Activated T-cell treated with anti-CD3 and anti-CD28 coated beads, Interleukin-2, amount 50 U/mL, for 24 hours (primary cell): ENCODE measurements at places on chromosomes 16 and 17.

DNA sequence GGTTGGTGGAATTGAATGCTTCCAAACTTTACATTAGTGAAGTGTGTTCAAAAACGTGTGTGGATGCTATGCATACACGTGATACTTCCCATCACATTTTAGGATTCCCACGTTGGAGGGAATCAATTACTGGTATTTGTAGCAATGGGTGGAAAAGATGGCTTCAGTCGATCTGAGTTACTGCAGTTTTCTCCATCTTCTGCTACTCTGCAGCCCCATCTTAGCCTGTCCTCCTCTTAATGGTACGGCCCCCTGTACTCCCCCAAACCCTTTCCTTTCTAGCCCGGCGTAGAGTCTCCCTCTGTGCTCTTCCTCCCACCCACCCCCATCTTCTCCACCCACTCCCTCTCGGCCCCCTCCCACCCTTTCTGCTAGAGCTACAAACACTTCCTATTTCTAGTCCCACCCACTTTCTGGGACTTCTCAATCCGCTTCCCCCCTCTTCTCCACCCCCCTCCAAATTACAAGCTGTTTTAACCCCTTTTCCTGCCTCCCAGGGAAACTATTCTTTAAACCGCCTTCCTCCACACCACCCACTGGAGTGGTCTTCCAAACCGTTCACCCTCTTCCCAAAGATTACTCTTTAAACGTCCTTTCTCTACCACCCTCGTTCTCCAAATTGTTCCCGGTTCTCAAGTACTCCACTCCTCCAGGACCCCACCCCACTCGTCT lies 1.1 kb downstream of the CHTF8 start:
- DNase-seq, result no peak

DNA sequence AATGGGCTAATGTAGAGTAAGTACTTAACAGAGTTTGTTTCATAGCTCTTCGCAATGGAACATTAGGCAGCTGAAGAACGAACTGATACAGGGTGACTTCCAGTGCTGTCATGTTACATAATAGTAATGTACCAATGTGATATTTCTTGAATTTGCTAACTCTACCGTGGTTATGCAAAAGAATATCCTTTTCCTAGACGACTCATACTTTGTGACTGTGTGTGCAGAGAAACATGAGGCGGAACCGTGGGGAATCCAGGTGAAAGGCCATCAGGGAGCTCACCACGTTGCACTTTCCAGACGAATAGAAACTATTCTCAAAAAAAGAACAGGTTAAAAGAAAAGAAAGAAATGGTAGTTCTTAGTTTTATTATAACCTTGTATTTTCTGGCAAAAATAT lies 13.2 kb downstream of the NOB1 start:
- no peak for DNase-seq

- no peak for DNase-seq
These were observed 147.3 kb downstream of the CCDC182 start for GRCh38 chr17:57597531-57598453.

GRCh38 chr16:20899477-20900298 lies 470 bp downstream of the DCUN1D3 start:
- DNase-seq, result no peak

DNA sequence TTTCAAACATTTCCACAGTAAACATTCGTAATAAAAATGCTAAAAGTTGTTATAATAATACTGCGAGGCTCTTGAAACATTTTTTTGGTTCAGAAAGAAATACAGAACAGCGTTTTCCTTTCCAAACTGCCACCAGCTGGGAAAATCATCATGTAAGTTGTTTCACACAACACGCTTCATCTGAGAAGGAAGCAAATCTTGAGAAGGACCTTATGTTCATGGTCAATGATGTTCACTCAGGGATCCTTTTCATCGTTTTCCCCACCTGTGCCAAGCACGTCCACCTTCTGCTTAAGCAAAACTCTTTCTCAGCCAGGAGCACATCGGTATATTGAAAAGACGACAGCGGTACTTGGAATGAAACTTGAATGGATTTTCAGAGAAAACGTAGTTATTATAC lies 274.5 kb upstream of the ELAC2 start:
- no peak for DNase-seq

DNA sequence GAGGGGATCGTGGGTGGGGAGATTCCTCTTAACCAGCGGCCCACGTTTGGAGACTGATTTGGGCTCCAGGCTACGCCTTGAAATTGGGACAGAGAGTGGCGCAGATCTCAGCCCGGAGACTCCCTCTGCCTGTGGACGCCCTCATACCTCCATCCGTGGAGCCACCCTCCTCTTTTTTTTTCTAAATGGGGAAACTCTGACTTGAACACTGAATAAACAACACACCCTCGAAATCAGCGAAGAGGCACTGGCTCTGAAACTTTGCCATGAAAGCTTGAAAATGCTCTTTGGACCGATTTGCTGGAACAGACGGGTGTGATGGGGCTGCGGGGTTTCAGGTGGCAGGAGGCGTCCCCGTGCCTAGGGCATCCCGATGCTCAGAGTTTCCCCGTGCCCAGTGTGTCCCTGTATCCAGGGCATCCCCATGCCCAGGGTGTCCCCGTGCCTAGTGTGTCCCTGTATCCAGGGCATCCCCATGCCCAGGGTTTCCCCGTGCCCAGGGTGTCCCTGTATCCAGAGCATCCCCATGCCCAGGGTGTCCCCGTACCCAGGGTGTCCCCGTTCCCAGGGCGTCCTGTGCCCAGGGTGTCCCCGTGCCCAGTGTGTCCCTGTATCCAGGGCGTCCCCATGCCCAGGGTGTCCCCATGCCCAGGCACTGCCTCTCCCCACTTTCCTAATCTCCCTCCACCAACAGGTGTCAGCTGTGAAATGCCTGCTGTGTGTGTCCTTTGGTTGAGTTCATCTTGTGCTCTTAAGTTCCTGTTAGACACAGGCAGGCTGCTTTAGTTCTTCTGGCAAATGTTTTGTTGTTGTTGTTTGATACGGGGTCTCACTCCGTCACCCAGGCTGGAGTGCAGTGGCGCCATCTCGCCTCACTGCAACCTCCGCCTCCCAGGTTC lies 187.0 kb downstream of the SEC14L1 start:
- no peak for DNase-seq

DNA sequence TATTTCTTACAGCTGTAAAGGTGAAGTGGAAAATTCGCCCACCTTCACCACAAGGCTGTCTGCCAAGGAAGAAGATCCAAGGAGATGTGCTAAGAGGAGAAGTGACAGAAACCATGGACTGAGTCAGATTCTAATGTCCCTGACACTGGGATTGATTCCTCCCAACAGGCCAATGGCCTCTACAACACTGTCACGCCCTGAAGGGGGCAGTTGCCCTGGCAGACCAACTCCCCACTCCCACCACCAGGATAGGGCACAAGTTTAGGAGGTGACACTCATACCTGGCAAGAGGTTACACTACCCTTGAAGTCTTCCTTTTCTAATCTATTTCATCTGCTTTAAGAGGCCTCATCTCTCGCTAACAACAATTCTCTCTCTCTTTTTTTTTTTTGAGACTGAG lies 16.1 kb downstream of the PIP4K2B start:
- no peak for DNase-seq

DNA sequence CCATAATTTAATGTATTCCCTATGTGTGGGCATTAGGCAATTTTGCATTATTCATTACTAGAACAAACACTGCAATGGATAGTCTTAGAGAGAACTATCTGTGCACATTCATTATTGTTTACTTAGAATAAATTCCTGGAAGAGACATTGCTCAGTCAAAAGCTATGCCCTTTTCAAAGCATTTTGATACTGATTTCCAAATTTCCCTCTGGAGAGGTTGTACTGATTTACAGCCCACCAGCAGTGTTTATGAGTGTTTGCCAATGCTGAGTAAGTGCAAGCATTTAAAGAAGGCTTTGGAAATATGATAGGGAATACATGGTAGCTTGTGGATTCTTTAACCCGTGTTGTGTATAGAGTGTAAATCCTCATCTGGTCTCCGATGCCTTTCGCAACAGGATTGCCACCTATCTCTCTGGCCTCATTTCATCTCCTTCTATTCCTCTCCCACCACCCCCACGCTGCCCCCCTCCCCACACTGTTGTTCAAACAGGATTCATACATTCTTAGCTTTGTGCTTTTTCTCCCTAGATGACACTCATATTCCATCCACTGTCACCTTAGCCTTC lies 33.4 kb upstream of the MMD start:
- no peak for DNase-seq

GRCh38 chr16:28586466-28586865 lies 10.4 kb downstream of the SULT1A2 start:
- no peak for DNase-seq

DNA sequence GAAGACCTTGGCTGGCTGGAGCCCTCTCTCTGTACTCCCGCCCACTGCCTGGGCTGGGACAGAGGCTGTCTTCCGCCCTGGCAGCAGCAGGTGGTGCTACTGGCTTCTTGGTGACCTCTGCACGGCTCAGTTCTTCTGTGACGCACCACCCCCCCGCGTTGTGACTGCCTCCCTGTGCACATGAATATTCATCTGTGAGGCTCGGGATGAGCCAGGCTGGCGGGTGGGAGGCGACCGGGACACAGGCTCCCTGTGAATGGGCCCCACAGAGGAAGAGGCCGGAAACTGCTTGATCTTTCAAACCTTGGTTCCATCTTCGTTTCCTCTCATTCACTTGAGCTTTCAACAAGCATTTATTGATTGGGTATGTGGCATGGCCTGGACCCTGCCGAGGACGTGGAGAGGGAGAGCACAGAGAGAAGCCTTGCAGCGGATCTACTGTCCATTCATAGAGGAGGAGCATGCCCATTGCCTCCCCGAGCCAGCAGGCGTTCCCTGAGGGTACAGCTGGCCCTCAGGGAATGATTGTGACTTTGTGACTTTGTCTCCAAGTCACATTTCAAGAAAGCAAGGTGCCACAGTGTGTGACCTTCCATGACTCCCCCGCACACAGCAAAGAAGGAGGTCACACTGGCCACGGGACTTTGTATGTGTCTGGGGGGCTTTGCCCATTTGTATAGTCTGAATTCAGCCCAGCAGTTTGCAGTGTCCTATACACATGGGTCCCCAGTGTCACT lies 45.0 kb downstream of the B9D1 start:
- DNase-seq, result no peak

- DNase-seq, result peak; percentile 88
These were observed 1.2 kb upstream of the PFN1 start for GRCh38 chr17:4949321-4950074.

DNA sequence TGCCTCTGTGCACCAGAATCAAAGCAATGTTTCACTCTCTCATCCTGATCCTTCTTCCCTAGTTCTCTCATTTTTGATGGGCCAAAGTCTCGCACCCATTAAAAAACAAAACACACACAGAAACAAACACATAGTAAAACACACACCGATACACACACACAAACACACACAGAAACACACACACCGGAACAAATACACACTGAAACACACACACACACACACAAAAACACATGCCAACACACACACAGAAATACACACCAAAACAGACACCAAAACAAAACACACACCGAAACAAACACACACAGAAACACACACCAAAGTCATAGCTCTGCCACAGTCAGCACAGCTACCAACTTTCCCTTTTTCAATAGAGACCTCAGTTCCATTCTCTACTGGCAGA lies 8.6 kb downstream of the HSPB9 start:
- DNase-seq, result no peak

- DNase-seq, result peak; percentile 37
These were observed 731 bp upstream of the MKS1 start for GRCh38 chr17:58219789-58220183.

DNA sequence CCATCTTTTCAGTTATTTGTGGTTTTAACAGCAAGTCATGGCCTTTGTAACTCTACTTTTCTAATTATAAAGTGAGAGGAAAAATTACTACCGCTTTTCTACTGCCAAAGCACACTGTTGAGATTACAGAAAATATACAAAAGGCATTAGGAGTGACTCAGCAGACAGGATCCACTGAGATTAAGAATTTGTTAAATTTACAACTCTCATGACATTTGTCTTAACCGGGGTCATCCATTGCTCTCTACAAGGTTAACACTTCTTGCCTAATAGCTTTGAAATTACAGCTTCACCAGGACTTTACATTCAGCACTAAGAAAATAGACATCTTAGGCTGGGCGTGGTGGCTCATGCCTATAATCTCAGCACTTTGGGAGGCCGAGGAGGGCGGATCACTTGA lies 93.4 kb downstream of the SSH2 start:
- no peak for DNase-seq

DNA sequence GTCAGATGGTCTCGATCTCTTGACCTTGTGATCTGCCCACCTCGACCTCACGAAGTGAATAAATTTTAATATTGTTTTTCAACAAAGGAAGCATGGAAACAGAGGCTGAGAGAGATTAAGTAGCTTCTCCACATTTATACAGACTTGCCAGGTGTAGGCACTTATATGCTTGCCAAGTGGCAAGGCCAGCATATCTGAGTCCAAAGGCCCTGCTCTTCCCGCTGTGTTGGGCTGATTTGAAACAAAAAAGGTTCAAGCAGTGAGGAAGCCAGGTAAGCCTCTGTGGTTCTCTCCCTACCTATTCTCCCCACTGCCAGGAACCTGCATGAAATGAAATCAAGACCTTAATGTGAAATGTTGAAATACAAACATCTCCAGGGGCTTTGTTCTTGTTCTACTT lies 7.5 kb upstream of the SLC6A4 start:
- no peak for DNase-seq

GRCh38 chr17:79797492-79798298 lies 818 bp upstream of the CBX8 start:
- DNase-seq, result peak; percentile 45

- no peak for DNase-seq
These were observed 16.8 kb downstream of the ADGRG5 start for GRCh38 chr16:57559072-57559790.

GRCh38 chr17:61130330-61130729 lies 269.3 kb upstream of the TBX2 start:
- no peak for DNase-seq

- DNase-seq, result no peak
These were observed 223.5 kb downstream of the SPECC1 start for GRCh38 chr17:20232611-20233010.

DNA sequence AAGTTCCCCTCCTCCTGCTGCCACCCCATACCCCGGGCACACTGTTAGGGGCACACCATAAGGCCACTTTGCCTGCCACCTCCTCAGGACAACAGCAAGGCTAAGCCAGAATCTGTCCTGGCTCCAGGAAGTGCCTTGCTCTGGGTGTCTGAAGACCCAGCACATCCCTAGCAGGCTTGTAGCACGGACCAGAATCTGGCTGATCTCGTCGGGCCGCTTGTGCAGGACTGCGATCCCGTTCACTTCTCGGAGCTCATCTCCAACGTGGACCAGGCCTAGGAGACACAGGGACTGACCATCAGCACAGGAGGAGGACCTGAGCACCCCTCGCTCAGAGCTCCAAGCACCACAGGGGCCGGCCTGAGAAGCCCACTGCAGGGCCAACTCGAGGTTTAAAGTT lies 7.4 kb downstream of the MPP3 start:
- no peak for DNase-seq

DNA sequence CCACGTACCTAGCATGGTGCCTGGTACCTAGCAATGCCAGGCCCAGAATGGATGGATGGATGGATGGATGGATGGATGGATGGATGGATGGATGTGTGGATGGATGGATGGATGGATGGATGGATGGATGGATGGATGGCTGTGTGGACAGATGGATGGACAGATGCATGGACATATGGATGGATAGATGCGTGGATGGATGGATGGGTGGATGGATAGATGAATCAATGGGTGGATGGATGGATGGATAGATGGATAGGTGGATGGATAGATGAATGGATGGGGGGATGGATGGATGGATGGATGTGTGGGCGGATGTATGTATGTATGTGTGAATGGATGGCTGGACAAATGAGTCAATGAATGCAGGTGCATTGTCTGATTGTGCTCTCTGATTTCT lies 12.6 kb downstream of the GPR139 start:
- DNase-seq, result no peak
